Transverse colon (tissue), 4 donors: ENCODE measurements at places on chromosomes 16 and 17. TPM values are rescaled to one million over a fixed set of nuclear protein-coding genes. Genes with fewer than 3 reads are reported as not detected.

The APOH gene
- total RNA-seq, result not detected

The UBTF gene
- 61.6 TPM for total RNA-seq

The SHBG gene
- total RNA-seq, result 0.41 TPM

The CD300H gene
- total RNA-seq, result not detected

The NDUFAF8 gene
- total RNA-seq, result 22.3 TPM

The TEKT1 gene
- not detected for total RNA-seq

The CIBAR2 gene
- 0.79 TPM for total RNA-seq

The OR1A2 gene
- not detected for total RNA-seq

The ANKS4B gene
- total RNA-seq, result 70.2 TPM

The TELO2 gene
- 23.2 TPM for total RNA-seq

The DNAAF1 gene
- not detected for total RNA-seq

The NPIPB9 gene
- 23.9 TPM for total RNA-seq

The KRT12 gene
- 0.40 TPM for total RNA-seq

The ADAM11 gene
- total RNA-seq, result 0.48 TPM

The CES3 gene
- total RNA-seq, result 255 TPM

The HSPB9 gene
- total RNA-seq, result not detected

The SLC38A8 gene
- not detected for total RNA-seq

The DUS2 gene
- total RNA-seq, result 9.2 TPM

The C17orf58 gene
- 5.7 TPM for total RNA-seq

The ATAD5 gene
- total RNA-seq, result 0.75 TPM

The ABCA8 gene
- total RNA-seq, result 14.7 TPM

The ATMIN gene
- 24.7 TPM for total RNA-seq

The DOC2A gene
- total RNA-seq, result 9.6 TPM
